ENCODE measurements at places on chromosomes 2 and 18. TPM values are rescaled to one million over a fixed set of nuclear protein-coding genes. Genes with fewer than 3 reads are reported as not detected.

DNA sequence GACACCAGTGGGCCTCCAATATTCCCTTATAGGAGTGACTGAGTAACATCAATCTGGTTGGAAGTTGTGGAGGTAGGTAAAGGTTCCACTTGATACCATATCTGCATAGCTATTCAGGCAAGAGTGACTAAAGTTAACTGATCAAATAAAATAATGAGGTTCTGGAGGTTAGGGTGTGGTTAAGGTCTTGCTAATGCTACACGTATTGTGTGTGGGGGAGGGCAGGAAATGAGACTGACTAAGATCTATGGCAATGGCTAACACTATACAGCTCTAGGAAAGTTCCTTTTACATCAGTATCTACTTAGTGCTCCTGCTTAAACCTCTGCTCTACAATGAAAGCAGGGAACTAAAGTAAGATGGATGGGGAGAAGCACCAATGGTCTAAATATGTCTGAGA, 149.1 kb upstream of the MGAT5 start:
- no peak for DNase-seq

GRCh38 chr2:10469955-10470608, 22.0 kb upstream of the ODC1 start:
- DNase-seq, result no peak

DNA sequence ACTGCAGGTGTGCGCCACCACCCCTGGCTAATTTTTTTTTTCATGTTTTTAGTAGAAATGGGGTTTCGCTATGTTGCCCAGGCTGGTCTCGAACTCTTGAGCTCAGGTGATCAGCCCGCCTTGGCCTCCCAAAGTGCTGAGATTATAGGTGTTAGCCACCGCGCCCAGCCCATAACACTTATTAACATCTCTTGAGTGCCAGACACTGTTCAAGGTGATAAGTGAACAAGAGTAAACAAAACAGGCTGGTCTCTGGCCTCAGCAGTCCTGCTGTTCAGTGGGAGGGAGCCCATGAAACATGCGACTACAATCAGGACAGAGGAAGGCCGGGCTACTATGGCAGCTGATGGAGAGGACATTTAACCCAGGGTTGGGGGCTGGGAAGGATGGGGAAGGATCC, 42.3 kb downstream of the KCTD1 start:
- DNase-seq, result no peak

DNA sequence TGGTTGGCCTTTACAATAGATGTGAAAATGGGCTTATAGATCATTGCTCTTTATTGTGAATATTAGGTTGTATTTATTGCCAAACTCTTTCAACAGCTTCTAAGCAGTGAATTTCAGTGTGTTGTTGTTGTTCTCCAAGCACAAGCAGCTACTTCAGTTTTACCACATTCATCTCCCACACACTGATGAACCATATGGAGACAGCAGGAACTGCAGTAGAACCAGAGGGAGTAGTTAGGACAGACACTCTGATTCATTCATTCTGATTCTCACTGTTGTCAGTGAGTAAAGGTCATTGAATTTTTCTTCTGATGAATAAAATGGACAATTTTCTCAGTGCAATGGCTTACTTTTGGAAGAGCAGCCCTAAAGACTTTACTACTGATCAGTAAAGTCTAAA, 40.2 kb downstream of the CCDC74A start:
- DNase-seq, result no peak

- no peak for DNase-seq
These were observed 137.9 kb upstream of the ZC3H15 start for GRCh38 chr2:186348200-186348599.

Gene ARPC2
- total RNA-seq, result 279 TPM

Gene TDRD15
- not detected for total RNA-seq

Gene NT5C1B
- total RNA-seq, result not detected

Gene POTEI
- 7.0 TPM for total RNA-seq

Gene LTBP1
- 80.2 TPM for total RNA-seq
